ENCODE measurements at places on chromosomes 5 and 9.

- DNase-seq, result no peak
Observed at GRCh38 chr5:128412145-128412930, 125.7 kb downstream of the FBN2 start.

DNA sequence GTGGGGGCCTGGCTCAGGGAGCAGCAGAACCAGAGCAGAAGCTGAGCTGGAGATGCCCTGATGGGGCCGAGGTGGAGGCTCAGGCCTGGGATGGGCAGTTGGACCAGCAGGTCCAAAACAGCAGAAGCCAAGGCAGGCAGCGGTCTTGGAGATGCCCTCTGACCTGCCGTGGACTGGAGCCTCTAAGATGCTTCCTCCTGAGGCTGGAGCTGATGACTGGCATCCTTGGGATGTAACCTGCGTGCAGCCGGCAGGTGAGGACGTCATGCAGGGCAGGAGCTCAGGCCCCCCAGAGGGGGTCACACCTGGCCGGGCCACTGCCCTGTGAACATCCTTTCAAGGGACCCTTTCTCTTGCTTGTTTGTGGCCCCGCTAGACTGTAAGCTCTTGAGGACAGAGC is 162.0 kb downstream of the RGS3 start:
- DNase-seq, result no peak

GRCh38 chr5:109573256-109573655 is 116.5 kb upstream of the MAN2A1 start:
- no peak for DNase-seq

GRCh38 chr9:21527579-21527978 is 45.5 kb upstream of the IFNE start:
- DNase-seq, result peak; percentile 4

DNA sequence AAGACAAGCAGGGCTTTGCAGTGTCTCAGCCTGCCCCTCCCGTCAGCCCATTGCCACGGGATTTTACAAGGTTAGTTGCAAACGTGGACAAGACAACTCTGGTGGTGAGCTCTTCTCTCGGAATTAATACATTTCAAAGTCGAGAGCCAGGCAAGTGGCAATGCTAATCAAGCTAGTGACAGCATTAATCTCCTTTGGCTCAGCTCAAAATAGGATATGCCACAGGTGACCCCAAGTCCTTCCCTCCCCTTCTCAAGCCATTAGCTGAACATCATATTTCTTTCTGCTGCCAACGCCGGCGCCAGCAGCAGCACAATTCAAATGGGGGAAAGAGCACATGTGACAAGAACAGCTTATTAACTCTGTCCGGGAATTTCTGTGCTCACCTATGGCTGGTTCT is 190.1 kb downstream of the ATPSCKMT start:
- DNase-seq, result no peak

DNA sequence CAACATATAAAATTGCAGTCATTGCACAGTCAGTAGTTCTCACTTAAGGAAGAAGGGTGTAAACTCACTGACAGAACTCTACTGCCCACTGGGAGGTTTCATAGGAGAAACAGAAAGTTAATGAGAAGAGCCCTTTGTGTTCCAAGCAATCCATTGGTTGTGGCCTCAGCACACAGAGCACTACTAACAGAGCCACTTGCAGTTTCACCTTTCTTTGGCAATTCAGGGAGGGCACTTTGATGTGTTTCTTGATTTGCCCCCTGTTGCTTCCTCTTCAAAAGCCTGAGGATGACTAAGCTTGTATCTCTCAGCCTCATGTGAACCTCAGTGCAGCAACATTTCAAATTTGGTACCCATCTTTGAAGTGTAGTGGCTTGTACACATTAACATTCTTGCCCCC is 409.4 kb downstream of the DMRTA1 start:
- DNase-seq, result no peak

DNA sequence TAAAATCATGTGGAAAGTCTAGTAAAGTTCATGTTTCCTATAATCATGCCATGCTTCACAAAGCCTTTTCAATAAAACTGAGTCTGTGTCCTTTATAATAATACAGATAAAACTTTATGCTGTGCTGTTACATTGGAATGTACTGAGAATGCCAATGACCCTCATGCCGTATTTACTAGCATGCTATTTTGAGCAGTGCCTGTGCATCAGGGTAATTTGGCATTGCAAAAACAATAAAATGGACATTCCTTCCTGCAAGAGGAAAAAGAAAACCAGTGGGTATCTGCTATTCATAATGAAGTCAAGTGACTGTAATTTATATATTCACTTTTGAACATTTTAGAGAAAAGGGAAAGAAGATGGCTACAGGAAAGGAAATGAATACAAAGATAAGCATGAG is 159.0 kb downstream of the PBX3 start:
- DNase-seq, result no peak

- DNase-seq, result no peak
Observed at GRCh38 chr5:141826674-141827073, 51.5 kb downstream of the PCDH1 start.

All from CD4-positive, alpha-beta T cell treated with Interleukin-10 for 1 hour (primary cell).